ENCODE measurements at places on chromosomes 2 and 18.
A peak's percentile ranks its signal among the peaks of the same experiment; 100 is the strongest.

DNA sequence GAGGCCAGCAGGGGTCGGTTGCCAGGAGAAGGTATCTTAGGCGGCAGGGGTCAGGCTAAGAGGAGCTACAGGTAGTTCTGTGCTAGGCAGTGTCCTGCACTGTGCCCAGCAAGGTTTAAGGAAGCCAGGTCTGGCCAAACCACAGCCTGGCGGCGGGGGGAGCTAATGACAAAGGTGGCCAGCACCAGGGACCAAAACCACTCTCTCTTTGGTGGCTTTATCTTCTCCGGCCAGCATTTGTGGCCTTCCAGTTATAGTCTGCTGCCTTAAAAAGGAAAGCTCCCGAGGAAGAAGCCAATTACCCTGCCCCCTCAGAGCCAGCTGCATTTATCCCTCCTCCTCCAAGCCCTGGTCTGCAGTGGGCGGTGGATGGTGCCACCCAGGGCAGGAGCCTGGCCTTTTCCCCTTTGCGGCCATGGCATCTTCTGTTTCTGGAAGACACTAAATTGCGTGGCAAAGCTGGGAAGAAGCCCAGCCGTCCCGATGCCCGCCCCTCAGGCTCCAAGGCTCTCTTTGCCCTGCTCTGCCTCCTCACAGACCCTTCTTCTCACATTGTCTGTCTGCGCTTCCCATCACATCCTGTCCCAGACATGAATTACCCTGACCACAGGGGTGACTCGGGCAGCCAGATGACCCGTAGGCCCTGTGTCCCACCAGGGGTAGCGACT, 94.6 kb downstream of the EN1 start:
- DNase-seq: no peak

GRCh38 chr2:71934595-71935261, 212.9 kb downstream of the CYP26B1 start:
- no peak for DNase-seq

- no peak for DNase-seq
Measured at GRCh38 chr2:100929147-100929546, 72.9 kb upstream of the RPL31 start.

DNA sequence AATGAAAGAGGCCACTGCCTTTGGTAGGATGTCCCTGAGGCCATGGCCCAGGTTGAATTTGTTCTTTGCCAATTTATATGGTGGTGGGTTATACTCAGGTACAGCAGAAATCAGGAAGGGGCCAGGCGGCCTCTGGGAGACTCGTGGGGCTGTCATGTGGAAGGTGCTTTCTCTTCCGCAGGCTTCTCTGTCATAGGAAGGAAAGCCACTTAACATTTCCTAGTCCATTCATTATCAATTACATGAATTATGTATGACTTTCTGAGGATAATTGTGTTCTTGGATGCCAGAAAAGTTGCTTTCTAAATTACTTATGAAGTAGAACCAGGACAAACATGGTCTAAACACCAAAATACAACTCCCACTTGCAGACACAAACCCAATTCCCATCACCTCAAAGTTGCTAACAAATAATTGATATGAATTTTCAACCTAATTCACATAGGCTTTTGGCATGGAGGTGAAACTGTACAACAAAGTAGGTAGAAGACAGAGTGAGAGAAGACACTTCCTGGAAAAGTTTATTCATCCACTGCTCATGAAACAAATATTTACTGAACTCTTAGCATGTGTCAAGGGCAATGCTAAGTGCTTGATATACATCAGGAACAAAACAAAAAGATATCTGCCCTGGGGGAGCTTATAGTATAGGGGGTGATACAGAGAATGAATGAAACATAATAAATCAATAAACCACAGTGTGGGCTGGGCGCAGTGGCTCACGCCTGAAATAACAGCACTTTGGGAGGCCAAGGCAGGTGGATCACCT, 50.5 kb upstream of the CHMP1B start:
- no peak for DNase-seq

DNA sequence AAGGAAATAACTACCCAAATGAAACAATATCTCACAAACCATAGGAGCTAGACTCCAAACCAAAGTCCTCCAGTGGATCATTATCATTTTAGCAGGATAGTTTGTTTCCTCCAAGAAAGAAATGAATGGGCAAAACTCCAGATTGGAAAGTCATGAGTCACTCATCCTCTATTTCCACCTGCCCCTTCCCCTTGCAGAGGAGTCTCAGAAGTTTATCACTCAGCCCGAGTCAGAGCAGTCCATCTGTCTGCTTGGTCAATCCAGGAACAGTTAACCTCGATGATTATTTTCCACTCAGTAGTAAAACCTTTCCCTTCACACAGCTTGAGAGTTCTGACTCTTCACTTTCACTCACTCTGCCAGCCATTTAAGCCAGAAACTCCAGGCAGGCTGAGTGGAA, 462.2 kb downstream of the BCL11A start:
- no peak for DNase-seq

DNA sequence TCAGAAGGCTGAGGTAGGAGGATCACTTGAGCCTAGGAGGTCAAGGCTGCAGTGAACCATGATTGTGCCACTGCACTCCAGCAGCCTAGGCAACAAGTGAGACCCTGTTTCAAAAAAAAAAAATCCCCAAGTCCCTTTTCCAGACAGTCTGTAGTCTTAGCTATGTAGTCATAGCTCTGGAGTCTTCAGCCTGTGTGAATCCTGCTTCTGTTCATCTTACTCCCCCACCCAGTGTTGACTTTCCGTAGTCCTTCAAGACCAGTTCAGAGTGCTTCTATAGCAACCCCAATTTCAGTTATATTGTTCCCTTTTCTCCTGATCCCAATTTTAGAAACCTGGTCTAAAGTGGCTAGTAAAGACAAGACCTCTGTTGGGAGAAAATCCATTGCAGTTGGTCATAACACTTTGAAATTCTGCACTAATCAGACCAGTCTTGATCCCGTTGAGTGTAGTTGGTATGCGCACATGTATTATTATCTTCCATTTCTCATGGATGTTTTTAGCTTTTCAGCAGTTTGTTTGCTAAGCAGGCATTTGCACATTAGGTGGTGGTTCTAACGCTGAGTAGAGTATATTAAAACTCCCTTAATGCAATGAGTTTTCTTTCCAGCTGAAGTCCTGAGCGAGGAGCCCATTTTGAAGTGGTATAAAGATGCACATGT, 9.0 kb downstream of the BZW1 start:
- no peak for DNase-seq

- DNase-seq: no peak
Measured at GRCh38 chr2:88048541-88048940, 7.0 kb downstream of the KRCC1 start.

DNA sequence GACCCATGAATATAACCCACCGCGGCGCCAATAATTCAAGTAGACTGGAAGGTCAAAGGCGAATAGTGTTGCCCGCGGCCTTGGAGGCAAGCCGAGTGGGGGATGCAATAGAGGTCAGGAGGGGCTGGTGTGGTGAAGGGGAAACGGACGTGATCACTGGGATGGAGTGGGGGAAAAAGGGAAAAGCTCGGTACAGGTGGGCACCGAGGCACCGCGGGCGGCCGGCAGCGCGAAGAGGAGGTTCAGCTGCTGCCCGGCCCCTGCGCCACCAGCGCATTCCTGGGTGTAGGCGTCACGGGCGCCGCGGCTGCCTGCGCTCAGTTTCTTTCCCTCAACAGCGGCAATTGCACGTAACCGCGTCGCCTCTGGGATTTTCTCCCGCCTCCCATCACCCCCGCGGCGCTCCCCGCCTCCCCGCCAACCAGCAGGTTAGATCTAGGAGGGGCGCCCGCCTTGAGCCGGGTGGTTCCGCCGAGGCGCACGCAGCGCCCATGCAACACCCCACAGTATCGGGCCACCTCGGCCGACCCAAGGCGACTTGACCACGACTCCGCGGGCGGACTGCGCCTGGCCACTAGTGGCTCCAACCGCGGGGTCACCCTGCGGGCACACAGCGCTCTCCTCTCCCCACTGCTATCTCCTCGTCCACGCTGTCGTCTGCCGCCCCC, 1.5 kb downstream of the RND3 start:
- peak; percentile 77 for DNase-seq

DNA sequence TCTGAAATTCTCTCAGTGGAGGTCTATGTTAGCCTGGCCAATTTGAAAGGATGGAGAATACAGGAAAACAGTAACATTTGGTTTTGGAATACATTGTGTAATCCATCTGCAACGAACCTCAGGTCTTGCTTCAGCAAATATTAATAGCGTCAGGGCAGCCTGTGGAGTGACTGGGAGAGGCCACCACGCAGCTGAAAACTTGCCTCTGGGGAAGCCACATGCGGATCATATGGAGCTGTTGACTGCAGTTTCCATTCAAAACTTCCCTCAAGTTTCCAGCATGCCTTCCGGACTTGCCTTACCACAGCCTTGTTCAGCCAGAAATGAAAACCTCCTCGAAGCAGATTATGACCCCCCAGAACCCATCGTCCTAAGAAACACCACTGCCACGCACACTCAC, 25.7 kb downstream of the BCL11A start:
- DNase-seq: no peak

GRCh38 chr18:33469699-33470098, 29.2 kb upstream of the CCDC178 start:
- no peak for DNase-seq

All from mesothelial cell of epicardium (in vitro differentiated cells).